ENCODE measurements at places on chromosomes 13 and 19.

- no peak for DNase-seq
These were observed 419.4 kb upstream of the DACH1 start for GRCh38 chr13:72286421-72286820.

GRCh38 chr19:17090583-17090982 is 15.0 kb downstream of the MYO9B start:
- peak; percentile 21 for DNase-seq

- no peak for DNase-seq
These were observed 881.2 kb upstream of the ATXN8OS start for GRCh38 chr13:69226427-69226826.

GRCh38 chr13:75384879-75385707 is 96.9 kb downstream of the TBC1D4 start:
- no peak for DNase-seq

- DNase-seq: no peak
These were observed 12.3 kb upstream of the ZBTB32 start for GRCh38 chr19:35692010-35692409.

DNA sequence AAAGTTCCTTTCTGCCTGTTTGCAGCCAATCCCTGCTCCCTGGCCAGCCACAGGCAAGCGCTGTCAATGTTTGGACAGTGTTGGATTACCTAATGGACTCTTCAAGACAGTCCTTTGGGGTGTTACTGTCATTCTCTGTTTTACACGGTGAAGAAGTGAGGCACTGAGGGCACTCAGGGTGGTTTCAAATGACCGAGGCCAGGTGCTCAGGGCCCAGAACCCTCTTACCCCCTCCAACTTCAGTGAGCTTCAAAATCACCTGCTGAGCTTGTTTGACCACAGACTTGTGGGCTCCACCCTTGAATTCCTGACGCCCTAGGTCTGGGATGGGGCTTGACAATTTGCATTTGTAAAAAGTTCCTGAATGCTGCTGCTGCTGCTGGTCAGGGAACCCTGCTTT is 97.9 kb downstream of the GGACT start:
- DNase-seq: no peak

GRCh38 chr13:114338959-114339358 is 24.7 kb downstream of the CHAMP1 start:
- DNase-seq: no peak

DNA sequence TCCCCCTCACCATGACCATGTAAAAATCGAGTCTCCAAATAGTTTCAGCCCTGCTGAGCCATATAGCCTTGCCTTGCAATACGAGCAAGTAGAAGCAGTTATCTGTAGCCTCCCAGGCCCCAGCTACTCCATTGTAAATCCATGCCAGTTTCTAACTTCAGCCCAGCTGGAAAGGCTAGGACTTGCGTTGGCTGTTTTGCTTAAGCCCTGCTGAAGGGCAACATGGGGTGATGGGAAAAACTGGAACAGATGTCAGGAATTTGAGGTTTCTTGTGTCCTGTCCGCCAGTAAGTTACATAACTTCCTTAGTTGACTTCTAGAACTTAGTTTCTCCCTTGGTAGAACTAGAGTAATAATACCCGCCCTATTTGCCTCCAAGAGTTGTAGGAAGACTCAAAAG is 216.0 kb upstream of the SERP2 start:
- no peak for DNase-seq

GRCh38 chr13:48844676-48845075 is 131.0 kb upstream of the FNDC3A start:
- no peak for DNase-seq

- peak; percentile 91 for DNase-seq
These were observed 28.3 kb downstream of the CEBPA start for GRCh38 chr19:33273881-33274662.

GRCh38 chr13:108368250-108368905 is 98.9 kb downstream of the TNFSF13B start:
- no peak for DNase-seq

DNA sequence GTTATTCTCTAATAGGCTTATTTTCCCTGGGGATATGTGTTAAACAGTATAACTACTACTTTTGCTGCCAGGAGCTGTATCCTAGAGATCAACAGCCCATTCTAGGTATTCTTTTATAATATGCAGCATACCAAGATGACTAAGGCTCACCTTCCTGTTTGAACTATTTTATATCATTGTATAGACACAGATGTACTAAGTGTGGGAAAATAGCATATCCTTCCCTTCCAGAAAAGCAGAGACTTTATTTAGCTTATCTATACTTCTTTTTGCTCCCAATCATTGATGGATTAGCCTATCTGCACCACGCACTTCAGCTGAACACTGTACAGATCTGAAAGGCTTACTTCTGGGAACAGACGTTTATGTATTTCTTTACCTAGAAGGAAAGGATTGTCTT is 82.6 kb downstream of the MAB21L1 start:
- no peak for DNase-seq

GRCh38 chr13:42174344-42175162 is 97.4 kb upstream of the AKAP11 start:
- peak; percentile 39 for DNase-seq

DNA sequence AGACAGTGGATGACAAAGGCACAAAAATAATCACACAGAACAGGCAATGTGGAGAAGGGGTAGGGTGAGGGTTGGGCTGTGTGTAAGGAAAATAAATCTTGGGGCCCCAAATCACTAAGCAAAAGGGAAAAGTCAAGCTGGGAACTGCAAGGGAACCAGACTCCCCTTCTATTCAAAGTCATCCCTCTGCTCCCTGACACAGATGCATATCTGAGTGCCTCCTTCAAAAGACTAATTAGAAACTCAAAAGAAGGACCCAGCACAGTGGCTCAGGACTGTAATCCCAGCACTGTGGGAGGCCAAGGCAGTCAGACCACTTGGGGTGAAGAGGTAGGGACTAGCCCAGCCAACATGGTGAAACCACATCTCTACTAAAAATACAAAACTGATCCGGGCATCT is 18.3 kb downstream of the ZNF611 start:
- DNase-seq: no peak

- no peak for DNase-seq
These were observed 76.1 kb downstream of the CYSLTR2 start for GRCh38 chr13:48729856-48730255.

GRCh38 chr19:48210005-48210404 is 39.5 kb downstream of the ZSWIM9 start:
- no peak for DNase-seq
